ENCODE measurements at places on chromosomes 11 and 22.

- no peak for DNase-seq
Observed at GRCh38 chr22:24068717-24069297, 57.7 kb downstream of the CABIN1 start.

- DNase-seq: no peak
Observed at GRCh38 chr11:121630041-121630440, 177.3 kb upstream of the SORL1-AS1 start.

DNA sequence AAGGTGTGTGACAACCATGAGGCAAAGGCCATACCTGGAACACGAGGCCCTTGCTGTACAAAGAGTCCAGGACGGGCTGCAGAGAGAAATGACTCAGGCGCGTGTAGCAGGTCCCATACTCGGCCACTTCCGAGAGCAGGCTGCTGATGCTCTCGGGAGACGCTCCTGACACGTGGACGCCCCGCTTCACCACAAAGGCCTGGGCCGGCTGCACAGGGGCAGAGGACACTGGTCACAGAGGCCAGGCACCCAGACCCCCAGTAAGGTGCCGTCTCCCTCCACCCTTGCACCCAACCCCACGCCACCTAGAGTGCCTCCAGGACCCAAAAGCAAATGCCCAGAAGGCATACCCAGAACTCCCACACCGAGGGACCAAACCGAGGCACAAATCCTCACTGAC is 15.5 kb downstream of the TUBGCP6 start:
- no peak for DNase-seq

GRCh38 chr22:45058622-45058912 is 48.8 kb upstream of the PHF21B start:
- DNase-seq: no peak

DNA sequence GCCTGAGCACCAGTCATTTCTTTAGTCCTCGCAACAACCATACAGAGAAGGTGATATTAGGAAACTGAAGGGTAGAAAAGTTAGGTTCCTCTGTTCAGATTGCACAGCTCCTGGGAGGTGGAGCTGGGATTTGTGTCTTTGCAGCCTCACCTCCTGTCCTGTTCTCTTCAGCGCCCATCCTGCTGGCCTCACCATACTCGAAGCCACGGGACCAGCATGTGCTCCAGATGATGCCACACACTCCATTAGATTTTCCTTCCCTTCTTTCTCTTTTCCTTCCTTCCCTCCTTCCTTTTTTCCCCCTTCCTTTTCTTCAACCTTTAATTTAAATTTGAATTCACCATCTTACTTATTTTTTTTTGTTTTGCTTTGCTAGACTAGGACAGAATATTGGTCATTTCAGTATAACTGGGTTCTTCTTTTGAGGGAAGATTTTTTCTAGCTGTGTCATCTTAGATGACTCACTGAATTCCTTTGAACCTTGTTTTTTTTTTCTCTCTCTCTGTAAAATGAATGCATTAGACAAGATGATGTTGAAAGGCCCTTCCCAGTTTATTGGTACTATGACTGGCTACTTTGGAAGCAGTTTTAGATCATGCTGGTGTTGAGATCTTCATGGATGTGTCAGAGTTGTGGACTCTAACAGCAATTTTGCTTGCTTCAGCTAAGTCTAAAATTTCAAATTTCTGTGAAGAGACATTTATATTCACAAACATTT is 662.5 kb upstream of the TENM4 start:
- no peak for DNase-seq
